ENCODE measurements at places on chromosomes 6 and 20.
A peak's percentile ranks its signal among the peaks of the same experiment; 100 is the strongest.

GRCh38 chr6:112557435-112557834 is 210.3 kb downstream of the RFPL4B start:
- no peak for DNase-seq

DNA sequence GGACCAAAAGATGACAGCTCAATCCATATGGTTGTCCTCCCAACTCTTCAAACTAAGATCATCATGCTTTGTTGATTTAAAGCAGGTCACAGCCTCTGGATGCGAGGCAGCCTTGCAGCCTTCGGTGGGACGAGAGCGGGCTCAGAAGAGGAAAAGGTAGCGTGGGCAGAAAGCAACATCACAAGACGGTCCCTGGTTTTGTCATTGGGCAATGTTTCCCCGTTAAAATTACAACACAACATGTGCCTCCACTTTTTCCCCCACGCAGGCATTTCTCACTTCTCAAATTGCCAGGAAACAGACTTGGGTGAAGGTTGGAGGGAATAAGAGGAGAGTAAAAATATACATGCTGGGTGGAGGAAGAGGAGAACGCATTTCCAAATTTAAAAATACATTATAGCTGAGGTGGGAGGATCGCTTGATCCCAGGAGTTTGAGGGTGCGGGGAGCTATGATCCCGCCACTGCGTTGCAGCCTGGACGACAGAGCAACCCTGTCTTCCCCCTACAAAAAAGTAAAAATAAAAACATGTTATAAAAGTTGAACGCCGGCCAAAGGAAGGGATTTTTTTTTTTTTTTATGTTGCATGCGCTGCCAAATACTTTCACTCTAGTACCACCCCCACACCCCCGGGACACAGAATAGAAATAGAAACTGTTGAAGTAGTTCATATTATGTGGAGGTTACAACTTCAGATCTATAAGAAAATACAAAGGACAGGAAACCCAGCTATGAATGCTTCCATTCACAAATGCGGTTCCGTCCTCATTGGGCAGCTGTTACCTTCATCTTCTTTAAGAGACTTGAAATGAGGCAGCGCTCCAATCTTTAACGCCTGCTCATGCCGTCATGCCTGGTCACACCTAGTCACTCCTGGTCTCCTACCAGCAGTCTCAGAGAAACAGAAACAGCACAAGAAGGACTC is 13.9 kb upstream of the NAA20 start:
- DNase-seq: peak; percentile 58

- no peak for DNase-seq
These were observed 176.4 kb upstream of the AKAP12 start for GRCh38 chr6:151063352-151063751.

DNA sequence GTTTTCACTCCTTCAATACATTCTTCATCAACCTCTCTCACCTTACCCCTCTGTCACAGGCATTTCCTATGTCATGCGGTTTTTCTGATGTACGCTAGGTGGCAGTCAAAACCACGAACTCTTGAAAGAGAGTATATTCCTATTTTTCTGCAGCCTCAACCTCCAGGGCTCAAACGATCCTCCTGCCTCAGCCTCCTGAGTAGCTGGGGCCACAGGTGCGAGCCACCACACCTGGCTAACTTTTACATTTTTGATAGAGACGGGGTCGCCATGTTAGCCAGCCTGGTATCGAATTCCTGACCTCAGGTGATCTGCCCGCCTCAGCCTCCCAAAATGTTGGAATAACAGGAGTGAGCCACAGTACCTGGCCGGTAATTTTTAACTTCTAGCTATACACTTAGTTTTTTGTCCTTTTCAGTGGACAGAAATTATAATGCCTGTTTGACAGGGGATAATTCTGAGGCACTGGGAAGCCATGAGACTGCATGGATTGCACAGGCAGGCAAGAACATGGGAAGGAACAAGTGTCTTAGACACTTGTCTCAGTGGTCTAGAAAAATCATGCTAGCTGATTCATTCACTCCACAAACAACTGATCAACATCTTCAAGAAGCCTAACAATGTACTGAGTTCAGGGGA is 22.5 kb upstream of the HFE start:
- peak; percentile 74 for DNase-seq

DNA sequence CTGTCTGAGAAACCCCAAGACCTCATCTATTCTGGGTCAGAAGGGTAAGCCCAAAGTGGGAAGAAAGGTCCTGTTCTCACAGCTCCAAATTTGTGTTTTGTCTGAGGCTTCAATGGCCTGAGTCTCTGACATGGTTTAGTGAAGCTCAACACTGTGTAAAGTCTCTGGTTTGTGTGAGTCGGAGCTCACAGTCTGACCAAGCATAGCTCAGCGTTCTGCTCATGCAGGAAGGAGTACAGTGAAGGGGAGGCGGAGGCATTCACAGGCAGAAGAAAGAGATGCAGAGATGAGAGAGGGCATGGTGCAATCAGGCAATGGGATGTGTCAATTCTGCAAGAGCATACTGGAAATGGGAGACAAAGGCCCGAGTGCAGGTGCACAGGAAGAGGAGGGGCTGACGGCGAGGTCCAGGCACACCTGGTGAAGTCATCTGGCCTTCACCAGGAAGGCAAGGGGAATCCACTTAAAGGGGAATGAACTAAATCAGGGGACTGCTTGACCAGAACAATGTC is 463.0 kb upstream of the AGPAT4 start:
- DNase-seq: no peak

DNA sequence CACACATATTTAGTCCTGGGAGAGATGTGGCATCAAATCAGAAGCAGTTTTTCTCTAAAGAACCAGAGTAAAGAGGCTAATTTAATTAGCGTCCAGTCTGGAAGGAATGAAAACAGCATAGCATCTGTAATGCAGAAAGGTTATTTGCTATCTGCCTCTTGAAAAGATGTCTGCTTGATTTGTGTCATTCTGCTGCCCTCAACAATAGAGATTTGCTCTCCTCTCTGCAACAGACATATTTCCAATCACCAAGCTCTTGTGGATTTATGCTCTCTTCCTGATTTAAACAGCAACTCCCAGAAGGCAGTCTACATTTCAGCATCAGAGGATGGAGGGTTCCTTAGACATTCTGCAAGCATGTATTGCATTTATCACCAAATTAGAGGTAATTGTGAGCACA is 53.5 kb upstream of the AKAP12 start:
- no peak for DNase-seq

All from Kasumi-1 (cell line).